ENCODE measurements at places on chromosomes 7 and 10.

- DNase-seq, result no peak
These were observed 171.8 kb downstream of the PRKAG2 start for GRCh38 chr7:151704960-151705635.

DNA sequence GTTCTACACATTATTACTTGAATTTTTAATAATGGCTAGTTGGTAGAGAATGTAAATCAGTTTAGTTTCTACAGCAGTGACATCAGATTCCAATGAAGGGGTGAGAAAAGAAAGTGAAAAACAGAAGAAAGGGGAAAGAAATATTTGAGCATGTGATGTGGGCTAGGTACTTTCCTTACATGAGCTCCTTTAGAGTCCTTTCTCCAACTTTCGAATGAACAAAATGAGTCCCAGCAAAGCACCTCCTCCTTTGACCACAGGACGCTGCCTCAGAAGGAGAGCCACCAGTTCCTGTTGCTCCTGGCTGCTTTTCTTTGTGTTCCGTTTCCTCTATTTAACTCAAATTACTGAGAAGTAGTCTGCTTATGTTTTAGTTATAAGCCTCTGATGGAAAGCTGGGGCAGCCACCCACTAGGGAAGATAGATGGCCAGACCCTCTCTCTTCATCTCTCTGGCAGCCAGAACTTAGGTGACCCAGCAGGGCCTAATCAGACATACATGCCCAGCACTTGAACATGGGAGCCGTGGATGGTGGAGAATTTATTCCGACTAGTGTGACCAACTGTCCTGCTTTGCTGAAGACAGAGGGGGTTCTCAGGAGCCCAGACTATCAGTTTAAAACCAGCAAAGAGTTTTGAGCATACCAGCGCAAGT is 82.4 kb upstream of the NME8 start:
- DNase-seq, result no peak

GRCh38 chr10:133357285-133358161 is at the start of gene FUOM:
FUOM (minus strand) TSS chr10:133358019; CDS start chr10:133358007, 12 bp downstream.
- DNase-seq, result peak; percentile 35

DNA sequence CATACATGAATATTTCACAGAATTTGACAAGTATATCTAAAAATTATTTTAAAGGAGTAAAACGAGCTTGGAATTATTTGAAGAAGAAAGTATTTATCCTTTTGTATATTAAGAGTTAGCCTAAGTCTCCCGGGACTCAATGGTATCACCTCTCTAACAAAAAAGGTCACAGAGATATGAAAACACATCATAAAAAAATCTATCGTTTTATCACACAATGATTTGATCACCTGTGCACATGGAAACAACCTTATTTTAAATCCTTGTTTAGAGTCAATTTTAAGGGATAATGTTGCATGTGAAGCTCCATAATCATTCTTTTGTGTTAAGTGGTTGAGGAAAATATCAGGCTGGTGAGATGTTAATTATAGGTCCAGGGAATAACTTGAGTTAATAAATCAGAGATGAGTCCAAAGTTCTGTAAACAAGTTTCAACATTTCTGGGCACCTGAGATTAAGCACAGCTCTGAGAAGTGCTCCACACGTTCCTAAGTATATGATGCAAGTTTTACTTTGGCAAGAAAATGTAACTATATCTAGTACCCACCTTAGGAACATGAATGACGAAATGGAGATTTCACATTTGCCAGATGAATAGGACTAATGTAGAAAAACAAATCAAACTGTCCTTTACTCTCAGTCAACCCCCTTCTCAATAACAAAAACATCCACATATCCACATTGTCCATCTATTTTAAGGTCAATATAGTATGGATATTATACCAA is 148.5 kb upstream of the AKR1E2 start:
- DNase-seq, result peak; percentile 94

DNA sequence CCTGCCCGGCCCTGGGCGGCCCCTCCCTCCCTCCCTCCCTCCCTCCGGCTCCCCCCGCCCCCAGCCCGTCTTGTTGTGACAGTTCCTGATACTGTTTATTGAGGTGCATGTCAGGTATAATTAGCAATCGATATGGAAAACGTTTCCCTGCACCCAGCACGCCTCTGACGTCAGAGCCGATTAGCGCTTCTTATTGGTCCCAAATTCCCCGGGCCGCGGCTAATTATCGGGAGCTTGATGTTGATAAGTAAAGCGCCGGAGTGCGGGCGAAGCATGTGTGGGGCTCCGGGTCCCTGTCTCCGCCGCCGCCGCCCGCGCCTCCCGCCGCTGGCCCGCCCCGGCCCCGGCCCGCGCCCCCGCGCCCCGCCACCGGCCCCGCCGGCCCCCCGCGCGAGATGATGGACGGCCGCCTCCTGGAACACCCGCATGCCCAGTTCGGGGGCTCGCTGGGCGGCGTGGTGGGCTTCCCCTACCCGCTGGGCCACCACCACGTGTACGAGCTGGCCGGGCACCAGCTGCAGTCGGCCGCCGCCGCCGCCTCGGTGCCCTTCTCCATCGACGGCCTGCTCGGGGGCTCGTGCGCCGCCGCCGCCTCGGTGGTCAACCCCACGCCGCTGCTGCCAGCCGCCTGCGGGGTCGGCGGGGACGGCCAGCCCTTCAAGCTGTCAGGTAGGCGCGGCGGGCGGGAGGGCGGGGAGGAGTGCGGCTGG is at the start of gene UNCX:
UNCX (plus strand) TSS at position 250 of the 710 bp plus-strand sequence; CDS start at position 396, 146 bp downstream.
- no peak for DNase-seq

- DNase-seq, result peak; percentile 62
These were observed 10.1 kb upstream of the ATOH7 start for GRCh38 chr10:68242051-68242450.

DNA sequence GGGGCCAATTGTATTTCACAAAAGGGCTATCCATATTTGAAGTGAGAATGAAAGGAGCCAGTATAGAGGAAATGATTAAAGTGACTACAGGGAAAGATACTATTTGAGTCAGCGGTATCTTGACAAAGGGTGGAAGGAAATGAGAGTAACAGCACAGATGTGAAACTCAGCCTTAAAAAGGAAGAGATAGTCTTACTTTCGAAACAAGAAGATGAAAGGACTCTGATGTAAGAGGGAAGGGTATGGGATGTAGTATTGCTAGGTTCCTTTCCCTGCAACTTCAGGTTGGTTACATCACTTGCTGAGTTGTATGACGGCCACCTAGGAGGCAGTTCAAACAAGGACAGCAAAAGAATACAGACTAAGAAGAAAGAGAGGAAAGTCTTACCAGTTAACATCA is 13.7 kb downstream of the CISD1 start:
- DNase-seq, result no peak

GRCh38 chr10:101172741-101173140 is 41.6 kb downstream of the TLX1 start:
- DNase-seq, result no peak

DNA sequence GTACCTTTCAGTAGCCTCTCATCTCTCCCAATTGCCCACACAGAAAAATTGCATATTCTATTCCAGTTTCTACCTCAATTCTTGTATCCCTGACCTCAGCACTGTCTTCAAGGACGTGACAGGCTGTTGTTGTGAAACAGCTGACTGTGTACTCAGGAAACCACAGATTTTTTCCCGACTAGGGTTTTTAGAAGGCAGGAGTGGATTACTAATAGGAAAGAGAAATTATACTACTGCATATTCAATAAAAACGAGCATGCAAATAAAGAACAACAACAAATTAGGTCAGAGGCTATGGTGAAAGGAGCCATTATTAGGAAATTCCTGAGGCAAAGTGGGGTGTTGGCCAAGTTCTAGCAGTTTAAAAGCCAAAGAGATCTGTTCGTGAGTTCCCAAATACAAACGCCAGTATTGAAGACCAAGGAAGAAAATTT is 93.4 kb downstream of the DOCK4 start:
- DNase-seq, result peak; percentile 77

DNA sequence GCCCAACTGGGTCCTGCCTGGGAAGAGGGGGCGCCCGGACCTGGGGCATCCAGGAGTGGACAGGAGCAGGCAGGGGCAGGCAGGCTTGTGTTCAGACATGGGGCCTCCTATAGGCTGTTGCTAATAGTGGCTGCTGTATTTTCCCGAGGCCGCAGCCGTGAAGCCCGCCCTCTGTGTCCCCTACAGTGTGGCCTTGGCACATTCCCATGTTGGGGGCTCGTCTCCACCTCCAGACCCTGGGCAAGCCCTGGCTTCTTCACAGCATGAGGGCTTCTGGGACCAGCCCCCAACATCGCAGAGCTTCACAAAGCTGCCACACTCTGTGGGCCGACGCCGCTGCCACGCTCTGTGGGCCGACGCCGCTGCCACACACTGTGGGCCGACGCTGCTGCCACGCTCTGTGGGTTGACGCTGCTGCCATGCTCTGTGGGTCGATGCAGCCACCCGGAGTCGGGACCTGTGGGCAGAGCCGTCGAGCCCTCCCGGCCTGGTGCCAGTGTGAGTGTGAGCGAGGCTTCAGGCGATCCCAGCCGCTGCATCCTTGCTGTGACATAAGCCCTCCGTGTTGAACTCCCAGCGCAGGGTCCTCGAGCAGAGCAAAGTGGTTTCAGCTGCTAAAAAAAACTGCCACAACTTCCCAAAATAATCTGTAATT is 109.0 kb downstream of the INPP5A start:
- DNase-seq, result no peak

- DNase-seq, result peak; percentile 71
These were observed 50.6 kb downstream of the PWWP2B start for GRCh38 chr10:132447446-132448247.

GRCh38 chr7:150854066-150855000 is 2.0 kb downstream of the AOC1 start:
- DNase-seq, result no peak

DNA sequence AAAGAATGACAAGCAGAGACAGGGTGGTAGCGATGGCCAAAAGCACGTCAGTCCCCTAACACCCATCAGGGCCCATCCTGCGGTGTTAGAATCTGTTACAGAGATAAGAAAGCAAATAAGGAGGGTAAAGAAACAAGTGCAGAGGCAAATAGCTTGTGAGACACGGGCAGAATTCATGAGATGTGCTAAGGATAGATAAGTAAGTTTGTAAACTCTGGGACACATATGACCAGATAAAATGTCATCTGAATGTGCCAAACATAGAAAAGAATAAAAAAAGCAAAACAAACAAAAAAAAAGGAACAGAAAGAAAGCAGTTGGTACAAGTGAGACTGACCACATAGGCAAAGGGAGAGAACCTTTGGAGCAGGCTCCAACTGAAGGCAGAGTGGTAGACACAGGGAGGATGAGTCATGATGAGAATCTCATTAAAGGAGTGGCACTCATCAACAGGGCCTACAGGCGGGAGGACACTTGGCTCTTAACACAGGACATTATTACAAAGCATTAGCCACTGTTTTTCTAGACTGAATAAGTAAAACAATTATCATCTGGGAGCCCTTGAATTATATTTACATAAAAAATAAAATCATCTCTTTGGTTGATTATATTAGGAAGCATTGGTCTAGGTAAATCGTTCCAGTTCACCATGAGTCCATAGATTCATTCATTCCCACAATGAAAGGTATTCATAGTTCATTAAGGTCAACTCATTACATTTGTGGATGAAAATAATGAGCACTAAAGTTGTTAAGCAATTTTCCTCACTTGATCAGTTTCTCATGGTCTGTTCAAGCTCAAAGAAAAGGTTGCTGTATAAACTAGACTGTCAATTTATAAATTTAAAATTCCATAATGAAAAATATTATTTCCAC is 21.5 kb upstream of the EPHB6 start:
- DNase-seq, result no peak

DNA sequence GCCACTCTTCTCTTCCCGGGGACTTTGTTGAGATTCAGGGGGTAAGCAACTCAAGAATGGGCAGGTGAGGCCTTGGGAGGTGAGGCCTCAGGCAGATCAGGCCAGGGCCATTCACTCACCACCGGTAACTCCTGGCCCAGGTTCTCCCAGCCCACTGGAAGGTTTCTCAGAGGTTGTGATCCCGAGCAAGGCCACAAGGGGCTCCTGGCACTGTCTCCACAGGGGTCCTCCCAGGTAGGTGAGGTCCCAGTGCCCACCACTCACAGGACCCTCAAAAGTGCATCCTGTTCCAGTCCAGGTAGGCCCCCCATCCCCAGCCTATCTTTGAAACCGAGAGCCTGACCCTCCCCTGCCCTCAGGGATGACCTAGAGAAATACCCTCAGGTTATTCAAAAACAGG is 236.1 kb downstream of the BUB3 start:
- no peak for DNase-seq

GRCh38 chr10:84583501-84583900 is 255.1 kb downstream of the CCSER2 start:
- DNase-seq, result no peak

DNA sequence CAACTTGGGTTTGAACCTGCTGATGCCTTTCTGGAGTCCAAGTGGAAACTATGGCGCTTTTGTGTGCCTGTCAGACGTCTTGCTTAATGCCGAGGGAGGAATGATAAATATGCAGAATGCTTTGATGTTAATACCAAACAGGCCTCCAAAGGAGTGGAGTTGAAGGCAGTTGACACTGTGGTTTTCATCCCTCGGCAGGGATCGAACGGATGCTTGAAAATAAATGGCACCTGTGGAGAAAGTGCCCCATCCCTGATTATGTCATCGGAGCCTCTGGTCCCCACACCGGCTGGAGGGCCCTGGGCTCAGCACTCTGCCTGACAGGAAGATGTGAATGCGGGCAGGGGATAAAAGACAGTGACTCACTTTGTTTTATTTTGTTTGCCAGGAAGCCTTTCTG is 148.7 kb upstream of the GPR26 start:
- no peak for DNase-seq

DNA sequence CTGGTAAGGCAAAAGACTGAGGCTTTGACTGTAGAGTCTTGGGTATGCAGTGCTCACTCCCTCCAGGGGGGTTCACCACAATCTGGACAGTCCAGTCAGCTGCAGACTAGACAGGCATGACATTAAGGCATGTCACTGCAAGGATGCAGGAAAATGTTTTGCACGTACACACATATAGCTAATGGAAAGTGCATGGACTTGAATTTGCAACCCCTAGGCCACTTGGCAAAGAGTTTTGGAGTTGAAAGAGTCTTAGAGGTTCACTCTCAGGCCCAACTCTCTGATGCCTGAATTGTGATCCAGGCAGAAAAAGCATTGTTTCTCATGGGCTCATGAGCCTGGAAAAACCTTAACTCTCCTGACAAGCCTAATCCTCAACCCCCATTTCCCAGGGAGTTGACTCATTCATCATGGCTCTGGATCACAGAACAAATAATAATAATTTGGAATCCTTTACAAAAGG is 51.9 kb downstream of the LAMB4 start:
- DNase-seq, result no peak

GRCh38 chr10:132224343-132225072 is 37.8 kb downstream of the DPYSL4 start:
- no peak for DNase-seq

DNA sequence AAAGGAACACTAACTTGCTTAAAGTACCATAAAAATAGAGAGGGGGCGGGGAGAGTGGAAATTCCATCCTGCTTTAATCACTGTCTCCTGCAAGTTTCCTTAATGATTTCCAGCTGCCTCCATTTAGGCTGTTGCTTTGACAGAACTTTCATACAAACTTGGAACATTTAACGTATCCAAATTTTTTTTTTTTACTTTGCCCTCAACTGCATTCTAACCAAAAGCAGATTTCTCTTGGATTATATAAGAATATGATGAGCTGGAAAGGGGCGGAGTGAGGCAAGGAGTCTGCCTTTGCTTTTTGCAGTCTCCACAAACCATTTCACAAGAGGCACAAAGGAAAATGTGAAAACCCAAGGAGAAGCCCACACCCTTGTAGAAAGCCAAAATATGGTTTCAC is 46.6 kb upstream of the COL1A2 start:
- DNase-seq, result peak; percentile 96

Data from fibroblast of lung (primary cell).